ENCODE measurements at places on chromosomes 5 and 9.

DNA sequence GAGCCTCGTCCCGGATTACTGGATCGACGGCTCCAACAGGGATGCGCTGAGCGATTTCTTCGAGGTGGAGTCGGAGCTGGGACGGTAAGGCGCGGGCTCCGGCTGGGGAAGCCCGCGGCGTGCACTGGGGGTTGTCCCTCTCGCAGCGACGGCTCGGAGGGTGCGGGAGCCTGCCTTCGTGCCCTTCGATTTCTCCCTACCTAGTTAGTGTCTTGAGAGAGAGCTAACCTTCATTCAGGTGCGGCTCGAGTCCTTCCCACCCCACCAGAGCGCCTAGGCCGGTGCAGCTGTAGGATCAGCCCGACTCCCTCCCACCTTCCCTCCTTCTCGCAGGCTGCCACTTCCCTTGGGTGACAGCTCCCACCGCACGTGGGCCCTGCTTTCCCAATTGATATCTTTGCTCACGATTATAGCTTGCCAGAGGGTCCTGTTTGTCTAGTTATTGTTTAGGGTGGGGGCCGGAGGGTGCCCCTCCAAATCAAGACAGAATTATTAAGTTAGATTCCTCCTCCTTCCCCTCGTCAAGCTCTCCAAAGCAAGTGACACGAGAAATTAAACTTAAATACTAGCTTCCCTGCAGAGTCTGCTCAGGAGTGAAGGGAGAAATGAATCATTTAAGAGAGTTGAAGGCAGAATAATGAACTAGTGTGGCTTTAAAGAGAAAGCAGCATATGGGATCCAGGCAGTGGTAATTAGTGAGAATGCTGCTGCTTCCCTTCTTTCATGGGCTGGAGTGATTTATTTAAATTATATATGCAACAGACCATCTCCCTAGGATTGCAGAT, 569 bp downstream of the CAMK4 start:
- DNase-seq, result no peak

- peak; percentile 83 for DNase-seq
Observed at GRCh38 chr9:99807276-99807852, 14.3 kb upstream of the NR4A3 start.

DNA sequence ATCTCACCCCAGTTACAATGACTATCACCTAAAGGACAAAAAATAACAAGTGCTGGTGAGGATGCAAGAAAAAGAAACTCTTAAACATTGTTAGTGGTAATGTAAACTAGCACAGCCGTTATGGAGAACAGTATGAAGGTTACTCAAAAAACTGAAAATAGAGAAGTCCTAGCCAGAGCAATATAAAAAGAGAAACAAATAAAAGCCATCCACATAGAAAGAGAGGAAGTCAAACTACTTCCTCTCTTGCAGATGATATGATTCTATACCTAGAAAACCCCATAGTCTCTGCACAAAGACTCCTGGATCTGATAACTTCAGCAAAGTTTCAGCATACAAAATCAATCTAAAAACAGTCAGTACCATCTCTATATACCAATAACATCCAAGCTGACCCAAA, 221.5 kb upstream of the FAM174A start:
- no peak for DNase-seq

GRCh38 chr9:17622141-17622540, 43.3 kb downstream of the SH3GL2 start:
- no peak for DNase-seq

GRCh38 chr9:137550231-137550621, at the start of gene PNPLA7:
TSS of gene PNPLA7 (minus strand) at chr9:137550402. CDS start at chr9:137550197, 205 bp downstream.
- peak; percentile 83 for DNase-seq

GRCh38 chr5:133729800-133730199, 117.5 kb upstream of the FSTL4 start:
- no peak for DNase-seq

GRCh38 chr9:7237473-7238246, 479.9 kb downstream of the KDM4C start:
- DNase-seq, result peak; percentile 22

GRCh38 chr5:64384765-64385164, 121.0 kb upstream of the RGS7BP start:
- peak; percentile 60 for DNase-seq

DNA sequence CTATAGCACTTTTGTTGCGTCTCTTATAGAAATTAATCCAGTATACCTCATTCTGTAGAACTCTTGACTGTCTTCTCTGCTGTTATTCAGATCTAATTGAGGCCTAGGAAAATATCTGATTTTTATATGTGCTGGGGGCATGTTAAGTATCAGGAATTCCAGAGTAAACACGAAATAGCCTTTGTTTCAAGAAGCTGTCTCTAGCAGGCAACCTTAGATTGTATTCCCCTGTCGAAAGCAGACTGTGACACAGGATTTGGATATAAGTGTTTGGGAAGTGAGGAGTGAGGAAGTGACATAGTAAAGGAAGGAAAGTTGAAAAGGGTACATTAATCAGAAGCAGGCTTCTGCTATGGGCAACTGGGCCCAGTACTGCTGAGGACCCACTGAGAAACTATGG, 72.1 kb upstream of the RASA1 start:
- no peak for DNase-seq

- DNase-seq, result no peak
Observed at GRCh38 chr9:7348692-7349091, 450.9 kb downstream of the DMAC1 start.

- DNase-seq, result no peak
Observed at GRCh38 chr5:96816411-96816939, 8.7 kb upstream of the ERAP1 start.

DNA sequence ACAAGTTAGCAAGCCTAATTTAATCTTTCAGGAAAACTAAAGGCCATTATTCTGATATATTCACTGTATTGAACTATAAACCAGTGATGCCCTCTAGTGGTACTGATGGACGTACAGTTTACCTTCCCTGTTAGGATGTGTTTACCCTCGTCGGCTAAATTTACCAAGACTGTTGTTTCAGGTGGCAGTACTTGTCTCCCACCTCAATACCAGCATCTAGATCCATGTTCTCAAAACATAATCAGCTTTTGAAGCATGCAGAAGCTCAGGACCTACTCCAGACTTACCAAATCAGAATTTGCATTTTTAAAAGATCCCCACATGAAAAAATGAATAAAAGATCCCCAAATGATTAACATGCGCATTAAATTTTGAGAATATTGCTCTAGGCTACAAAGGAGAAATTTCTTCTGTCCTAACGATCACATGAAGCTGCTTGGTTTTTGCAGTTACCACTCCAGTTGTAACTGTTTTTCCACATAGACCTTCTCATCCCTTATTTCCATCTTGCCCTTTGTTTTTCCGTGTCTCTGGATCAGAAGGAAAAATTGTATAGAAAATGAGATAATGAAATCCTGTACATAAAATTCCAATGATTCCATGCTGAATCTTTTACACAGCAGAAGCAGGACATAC, 3.2 kb upstream of the BAAT start:
- peak; percentile 56 for DNase-seq

DNA sequence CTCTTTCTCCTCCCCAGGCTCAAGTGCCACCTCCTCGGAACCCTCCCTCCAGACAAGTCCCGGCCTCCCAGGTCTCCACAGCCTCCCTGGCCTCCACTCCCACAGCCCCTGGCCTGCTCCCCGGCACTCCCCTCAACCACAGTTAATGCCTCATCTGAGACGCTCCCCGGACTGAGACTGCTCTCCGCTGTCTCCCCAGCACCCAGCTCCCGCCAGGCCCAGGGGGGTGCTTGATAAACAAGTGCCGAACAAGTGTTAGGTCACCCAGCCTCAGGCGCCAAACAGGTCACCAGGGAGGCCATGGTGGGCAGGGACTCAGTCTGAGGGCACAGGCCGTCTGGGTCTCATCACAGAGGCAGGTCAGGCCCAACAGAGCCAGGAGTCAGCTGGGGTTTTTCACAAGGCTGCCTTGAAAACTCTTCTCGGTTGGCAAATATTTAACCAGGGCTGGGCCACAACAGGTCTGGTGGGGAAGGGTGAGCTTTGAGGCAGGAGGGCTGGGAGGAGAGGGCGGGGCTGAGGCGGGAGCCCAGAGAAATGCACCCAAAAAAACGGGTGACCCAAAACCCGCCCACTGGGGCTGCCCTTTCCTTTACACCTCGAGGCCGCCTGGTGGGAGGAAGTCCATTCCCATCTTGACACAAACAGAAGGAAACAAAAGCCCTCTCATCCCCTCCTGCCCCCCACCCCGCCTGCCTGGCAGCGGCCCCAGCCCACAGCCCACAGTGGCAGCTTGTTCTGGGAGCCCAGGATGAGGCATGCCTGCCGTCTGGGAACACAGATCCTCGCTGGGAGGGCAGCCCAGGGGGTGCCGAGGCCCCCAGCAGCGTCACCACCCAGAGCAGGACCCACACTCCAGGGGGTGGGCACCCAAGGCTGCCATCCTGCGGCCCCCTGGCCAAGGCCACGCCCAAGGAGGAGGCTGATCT, 66.6 kb upstream of the STXBP1 start:
- peak; percentile 46 for DNase-seq

DNA sequence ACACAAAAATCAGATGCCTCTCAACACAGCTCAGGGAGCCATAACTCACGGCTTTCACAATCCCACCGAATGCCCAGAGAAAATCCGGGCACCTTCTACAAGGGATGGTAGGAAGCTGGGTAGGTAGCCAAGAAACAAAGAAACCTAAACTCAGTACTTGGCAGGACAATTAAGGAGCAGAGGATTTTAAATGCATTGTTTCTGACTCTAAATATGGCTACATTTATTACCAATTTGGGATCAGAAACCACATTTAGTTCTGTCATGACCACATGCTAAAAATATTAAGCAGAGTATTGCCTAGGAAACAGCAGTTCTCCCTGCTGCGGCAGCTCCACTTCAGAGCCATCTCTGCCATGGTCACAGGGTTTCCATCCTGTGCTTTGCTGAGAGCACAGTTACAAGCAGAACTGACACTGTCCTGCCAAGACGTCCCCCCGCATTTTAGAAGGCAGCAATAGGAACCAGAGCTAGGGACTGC, 57.5 kb downstream of the SIL1 start:
- no peak for DNase-seq

GRCh38 chr9:72675586-72675985, 154.2 kb downstream of the TMC1 start:
- peak; percentile 53 for DNase-seq

DNA sequence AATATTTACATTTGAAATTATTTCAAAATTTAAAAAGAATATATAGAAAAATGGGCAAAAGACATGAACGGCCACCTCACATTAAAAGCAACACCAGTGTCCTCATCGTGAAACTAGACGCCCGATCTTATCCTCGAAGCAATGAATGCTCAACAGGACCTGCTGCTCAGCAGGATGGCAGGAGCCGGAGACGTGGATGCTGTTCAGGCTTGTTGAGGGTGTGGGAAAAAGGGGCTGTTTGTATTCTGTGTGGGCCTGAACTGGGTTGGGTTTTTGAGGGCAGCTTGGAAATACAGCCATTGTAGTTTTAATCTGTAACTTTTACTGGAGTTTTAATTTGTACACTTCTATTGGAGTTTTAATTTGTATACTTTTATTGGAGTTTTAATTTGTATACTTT, 20.3 kb downstream of the EXOC3 start:
- DNase-seq, result no peak

GRCh38 chr5:158155067-158155466, 296.1 kb upstream of the CLINT1 start:
- DNase-seq, result no peak

DNA sequence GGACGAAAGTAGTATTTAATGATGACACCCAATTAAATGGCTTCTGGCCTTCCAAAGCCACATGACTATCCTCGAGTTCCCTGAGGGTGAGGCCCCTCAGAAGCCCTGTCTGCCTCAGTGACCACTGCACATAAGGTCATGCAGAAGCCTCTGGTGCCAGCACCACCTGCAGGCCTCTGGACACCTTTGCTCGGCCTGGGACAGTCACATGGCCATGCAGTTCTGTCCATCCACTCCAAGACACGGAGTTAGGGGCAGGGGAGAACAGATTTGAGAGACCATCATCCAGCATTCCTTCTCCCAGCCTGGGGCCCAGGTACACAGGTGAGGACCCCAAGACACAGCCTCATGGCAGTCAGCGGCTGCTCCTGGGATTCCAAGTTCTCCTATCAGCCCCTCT, 145.0 kb downstream of the ROR2 start:
- no peak for DNase-seq

DNA sequence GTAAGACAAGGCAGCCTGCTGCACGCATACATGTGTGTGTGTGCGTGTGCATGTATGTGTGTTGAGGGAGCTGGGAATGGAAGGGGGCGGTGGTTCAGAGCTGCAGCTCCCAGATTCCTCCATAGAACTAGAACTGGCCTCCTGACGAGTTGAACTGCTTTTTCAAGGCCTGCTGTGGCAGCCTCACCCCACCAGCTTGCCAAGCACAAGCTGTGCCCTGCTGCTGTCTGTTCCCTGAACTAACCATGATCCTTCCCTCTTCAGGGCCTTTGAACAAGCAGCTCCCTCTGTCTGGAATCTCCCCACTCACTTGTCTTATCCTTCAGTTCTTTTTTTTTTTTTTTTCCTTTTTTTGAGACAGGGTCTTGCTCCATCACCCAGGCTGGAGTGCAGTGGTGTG, 22.6 kb downstream of the LRSAM1 start:
- DNase-seq, result no peak

DNA sequence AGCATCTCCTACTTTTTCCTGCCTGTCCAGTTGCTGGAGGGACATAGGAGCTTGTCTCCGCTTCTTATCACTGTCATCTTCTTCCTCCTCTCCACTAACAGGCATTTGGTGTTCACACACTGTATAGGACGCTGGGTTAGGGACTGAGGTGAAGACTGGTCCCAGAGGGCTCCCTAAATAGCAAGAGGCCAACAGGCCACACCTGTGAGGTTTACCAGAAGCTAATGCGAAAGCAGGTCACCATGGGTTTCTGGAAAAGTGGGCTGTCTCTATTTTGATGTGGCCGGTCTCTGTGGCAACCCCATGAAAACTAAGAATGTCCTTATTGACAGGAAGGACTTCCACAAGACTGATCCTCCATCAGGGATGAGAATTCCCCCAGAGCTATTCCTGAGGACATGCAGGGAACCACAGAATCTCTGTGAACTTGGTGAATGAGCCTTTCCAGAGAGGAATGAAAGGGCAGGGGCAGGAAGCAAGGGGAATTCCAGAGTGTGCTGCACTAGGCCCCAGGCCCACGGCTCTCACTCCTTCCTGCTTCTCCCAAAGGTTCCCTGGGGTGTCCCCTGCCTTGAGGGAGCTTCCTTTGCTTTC, 61.7 kb downstream of the DAP start:
- DNase-seq, result no peak

DNA sequence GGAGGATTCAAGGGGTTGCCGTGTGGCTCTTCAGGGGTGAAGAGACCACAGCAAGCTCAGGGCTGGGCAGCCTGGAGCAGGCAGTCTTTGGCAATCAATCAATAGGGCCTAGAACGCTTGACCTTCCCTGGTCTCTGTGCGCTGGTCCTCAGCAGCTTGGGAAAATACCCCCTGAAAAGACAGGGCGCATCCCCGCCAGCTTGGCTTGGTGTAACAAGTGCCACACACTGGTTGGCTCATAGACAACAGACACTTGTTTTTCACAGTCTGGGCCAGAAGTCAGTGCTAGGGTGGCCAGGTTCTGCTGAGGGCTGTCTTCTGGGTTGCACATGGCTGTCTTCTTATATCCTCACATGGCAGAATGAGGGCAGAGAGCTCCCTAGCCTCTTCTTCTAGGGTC, 141.1 kb downstream of the HSD17B3 start:
- no peak for DNase-seq
